Stimulated activated CD4-positive, alpha-beta T cell treated with anti-CD3 and anti-CD28 coated beads, TNF-alpha, amount 100 ng/mL, for 48 hours (primary cell): ENCODE measurements at places on chromosomes 6 and 20.

- no peak for DNase-seq
These were observed 28.1 kb downstream of the NRSN1 start for GRCh38 chr6:24154121-24154520.

DNA sequence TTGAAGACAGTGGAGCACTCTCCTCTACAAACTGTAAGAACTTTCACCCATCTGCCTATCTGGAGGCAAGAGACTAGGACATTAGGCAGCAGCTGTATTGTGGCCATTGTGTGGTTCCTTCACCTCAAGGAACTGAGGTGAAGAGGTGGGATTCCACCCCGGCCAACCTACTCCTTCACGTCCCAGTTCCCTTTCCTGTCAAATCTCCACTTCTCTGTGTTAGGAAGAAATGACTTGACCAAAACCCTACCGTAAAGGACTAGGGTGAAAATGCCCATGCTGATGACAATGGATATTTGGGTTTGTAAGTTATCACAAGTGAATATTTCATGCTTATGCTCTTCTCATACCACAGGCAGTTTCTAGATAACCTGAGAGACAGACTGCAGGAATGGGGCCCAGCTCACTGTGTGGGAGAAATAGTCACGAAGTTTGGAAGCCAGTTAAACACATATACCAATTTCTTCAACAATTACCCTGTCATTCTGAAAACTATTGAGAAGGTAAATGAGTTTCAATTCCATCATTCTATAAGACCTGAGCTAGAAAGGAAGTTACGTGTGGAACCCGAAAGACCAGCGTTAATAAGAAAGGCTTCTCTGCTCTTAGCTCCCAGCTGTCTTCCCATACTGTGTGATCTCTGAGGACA lies 86.6 kb downstream of the ECT2L start:
- DNase-seq: no peak

- no peak for DNase-seq
These were observed 36.6 kb upstream of the ADTRP start for GRCh38 chr6:11815231-11815630.

GRCh38 chr20:440636-441035 lies 21.7 kb downstream of the TBC1D20 start:
- DNase-seq: no peak

DNA sequence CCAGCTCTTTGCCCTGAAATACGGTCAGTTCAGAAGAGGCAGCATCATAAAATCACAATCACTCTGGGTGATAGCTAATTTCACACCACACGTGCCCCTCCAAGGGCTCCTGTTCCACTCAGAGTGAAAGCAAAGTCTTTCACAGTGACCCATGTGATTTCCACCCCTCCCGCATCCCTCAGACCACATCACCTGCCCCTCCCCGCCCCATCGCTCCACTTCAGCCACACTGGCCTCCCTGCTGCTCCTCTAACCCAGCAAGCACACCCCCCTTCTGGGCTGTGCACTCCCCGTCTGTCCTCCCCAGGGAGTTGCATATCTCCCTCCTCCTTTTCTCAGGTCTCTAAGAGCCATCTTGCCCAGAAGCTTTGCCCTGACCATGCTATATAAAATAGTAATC lies 74.5 kb downstream of the PSMG4 start:
- DNase-seq: no peak
